ENCODE measurements at places on chromosomes 1 and 21.

DNA sequence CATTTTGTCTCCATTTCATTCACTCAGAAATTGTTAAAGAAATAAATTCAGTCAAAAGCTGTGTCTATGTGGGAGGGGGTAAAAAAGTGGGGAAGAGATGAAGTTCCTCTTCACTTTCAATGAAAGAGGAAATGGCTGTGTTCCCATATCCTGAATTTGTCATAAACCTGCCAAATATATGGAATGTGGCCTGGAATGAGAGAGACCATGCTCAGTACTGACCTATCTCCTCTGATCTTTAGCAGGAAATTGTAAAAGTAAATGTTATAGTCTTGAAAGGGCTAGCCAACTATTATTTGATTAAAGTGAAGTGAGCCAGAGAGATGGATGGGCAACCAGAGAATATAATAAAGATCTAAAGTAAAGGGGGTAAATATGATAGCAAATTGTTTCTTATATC lies 130.3 kb upstream of the C21orf91 start:
- DNase-seq = peak; percentile 1

DNA sequence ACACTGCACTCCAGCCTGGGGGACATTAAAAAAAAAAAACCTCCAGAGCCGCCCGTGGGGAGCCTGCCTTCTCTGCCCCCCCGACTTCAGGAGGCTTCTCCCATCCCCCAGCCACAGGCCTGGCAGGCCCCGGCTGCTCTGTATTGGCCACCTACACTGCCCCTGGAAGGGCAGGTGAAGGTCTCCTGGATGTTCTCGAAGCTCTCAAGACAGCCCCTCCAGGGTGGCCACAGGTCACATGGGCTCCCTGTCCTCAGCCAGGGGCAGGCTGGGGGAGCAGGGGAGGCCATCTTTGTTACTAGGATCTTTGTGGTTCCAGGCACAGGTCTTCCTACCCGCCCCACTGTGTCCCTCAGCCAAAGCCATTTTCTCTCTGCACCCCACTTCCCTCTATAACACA lies 32.8 kb downstream of the PADI6 start:
- no peak for DNase-seq

GRCh38 chr1:175204330-175204729 lies 11.8 kb upstream of the KIAA0040 start:
- DNase-seq = no peak

GRCh38 chr1:70458131-70458530 lies 47.1 kb downstream of the CTH start:
- peak; percentile 6 for DNase-seq

DNA sequence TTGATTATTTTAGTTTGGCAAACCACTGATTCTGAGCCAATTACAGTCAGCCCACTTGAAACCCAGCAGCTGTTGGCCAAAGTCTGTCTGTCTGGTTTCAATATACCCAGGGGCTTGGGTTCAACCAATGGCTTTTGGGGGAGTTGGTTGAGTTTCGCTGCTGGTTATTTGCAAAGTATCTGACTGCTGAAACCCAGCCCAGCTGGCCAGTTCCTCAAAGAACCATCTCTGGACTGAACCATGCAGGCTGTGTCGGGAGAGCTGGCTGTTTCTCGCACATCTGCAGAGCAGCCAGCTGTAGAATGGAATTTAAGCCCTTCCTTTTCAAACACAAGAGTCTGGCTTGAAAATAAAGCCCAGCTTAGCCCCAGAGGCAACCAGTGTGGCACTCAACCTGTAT lies 66.0 kb upstream of the PAX7 start:
- no peak for DNase-seq

GRCh38 chr1:164726235-164726634 lies 167.3 kb downstream of the PBX1 start:
- DNase-seq = no peak

GRCh38 chr1:166133276-166133841 lies 33.4 kb downstream of the FAM78B start:
- DNase-seq = peak; percentile 19

DNA sequence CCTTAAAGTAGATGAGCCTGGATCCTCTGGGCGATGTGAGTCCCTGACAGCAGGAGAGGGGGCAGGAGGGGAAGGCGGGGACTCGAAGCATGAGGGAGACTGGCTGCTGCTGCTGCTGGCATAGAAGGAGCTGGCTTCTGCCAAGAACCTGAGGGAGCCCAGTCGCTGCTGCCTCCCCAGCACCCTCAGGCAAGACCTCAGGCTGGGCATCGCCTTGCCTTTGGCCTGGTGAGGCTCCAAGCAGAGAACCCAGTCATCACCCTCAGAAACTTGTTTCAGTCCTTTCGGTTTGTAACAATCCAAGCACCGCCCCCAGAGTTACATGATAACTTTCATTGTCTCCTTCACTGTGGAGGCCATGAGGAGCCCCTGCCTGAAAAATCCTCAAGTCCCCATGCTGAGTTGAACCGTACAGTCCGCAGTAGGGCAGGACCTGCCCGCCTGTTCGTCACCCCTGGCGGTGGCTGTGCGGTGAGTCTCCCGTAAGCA lies 38.8 kb downstream of the POFUT2 start:
- no peak for DNase-seq

DNA sequence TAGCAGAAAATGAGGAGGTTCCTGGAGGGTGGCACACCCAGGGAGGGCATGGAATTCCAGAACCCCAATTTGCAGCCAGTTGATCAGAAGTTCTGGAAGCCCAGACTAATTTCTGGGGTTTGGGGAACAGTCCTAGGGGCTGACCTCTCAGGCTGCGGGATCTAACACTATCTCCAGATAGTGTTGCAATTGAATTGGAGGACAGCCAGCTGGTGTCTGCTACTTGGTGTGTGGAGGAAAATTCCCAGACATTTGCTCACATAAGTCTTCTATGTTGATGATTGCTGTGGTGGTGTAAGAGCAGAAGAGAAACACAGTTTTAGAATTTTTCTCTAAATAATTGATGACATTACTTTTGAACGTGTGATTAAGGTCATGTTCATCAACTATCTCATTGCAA lies 154.3 kb upstream of the RNPC3 start:
- DNase-seq = no peak

GRCh38 chr1:204123376-204123775 lies 28.5 kb downstream of the ETNK2 start:
- DNase-seq = peak; percentile 39

DNA sequence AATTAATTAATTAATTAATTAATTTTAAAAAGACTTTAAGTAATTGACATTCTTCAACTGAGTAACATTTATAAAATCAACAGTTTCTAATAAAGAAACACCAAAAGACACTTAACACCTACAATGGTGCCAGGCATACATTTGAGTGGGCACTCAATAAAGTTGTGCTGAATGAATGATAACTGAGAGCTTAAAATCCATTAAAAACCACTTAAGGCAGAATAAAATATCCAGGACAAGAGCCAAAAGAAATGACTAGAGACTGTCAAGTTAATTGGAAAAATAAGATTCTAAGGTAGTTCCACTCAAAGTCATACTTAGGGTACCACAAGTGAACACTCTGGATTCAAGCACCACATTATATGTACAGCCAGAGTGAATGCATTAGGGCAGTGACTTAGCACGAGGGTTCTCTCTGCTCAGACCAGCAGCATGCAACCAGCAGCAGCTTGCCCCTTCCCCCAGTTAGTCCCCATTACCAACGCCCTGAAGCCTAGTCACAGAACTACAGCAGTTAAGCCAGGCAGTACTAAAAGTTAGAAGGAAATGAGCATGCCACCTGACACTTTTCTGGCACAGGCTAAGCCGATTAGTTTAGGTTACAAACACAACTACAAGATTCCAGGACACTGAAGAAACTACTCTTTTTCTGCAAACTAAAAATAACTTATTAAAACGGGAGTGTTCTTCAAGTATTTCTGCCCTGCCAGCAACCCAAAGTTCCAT lies 46.5 kb downstream of the LUZP1 start:
- peak; percentile 32 for DNase-seq

DNA sequence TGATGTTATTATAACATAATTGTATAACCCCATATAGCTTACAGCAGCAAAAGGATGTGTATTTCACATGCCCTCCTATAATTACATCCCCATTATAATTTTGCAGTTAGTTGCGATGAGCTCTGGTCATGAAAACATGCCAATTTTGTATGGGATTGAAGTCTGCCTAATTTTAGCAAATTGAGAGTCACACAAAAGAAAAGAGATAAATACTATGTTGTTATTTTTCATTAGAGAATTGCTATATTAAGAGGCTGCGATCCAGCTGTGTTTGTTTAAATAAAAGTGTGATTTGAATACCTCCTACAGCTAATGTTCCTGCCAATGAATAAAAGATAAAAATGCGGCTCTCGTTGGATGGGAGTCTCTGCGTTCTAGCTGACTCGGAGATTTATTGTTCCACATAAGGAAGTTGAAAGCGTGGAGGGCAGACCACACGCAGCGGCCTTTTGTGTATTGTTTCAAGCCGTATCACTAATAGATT lies 461.0 kb upstream of the NFIA start:
- peak; percentile 28 for DNase-seq

- DNase-seq = no peak
These were observed 23.2 kb downstream of the RPS6KA1 start for GRCh38 chr1:26552720-26553119.

DNA sequence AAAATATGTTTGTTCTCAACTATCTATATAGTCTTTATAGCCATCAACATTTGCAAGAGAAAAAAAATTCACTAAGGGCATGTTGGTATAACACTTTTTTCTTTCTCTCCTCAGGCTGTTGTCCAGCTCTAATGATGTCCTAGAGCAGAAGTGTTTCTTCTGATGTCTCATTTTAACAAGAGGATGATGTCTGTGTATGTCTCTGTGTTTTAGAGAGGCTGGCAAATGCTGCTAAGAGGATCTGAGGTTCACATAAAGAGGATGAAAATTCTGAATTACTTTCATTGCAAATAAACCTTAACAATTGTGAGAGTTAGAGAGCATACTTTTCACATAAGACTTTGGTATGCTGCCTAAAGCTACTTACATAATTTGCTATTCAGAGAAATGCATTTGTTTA lies 2.6 kb upstream of the BRINP3 start:
- no peak for DNase-seq

DNA sequence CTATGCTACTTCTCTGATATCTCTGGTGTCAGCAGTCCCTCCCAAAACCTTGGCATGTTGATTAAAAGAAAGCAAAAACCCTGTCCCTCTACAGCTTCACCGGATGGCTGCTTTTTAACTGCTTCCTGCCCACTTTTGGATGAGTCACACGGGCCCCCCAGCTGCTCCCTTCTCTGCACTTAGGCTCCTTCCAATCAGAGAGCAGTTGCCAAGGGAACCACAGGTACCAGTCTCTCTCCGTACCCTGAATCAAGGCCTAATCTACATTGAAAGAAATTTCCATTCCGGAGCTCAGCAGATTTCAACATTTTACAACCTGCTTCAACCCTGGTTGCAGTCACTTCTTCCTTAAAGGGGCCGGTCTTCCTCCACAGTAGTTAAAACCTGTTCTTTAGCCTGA lies 70.6 kb upstream of the GJB5 start:
- no peak for DNase-seq

DNA sequence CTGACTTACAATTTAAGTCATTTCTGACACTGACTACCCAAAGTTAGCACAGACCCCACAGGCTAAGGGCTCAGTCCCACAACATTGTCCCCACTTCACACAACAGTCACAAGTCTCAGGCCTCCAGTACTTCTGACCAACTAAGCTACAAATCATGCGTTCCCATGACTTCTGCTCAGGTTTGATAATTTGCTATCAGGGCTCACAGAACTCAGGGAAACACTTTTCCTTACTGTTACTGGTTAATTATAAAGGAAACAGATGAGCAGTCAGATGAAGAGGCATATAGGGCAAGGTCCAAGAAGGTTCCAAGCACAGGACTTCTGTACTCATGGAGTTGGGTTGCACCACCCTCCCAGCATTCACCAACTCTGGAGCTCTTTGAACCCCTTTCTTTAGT lies 151.2 kb upstream of the TNR start:
- no peak for DNase-seq

DNA sequence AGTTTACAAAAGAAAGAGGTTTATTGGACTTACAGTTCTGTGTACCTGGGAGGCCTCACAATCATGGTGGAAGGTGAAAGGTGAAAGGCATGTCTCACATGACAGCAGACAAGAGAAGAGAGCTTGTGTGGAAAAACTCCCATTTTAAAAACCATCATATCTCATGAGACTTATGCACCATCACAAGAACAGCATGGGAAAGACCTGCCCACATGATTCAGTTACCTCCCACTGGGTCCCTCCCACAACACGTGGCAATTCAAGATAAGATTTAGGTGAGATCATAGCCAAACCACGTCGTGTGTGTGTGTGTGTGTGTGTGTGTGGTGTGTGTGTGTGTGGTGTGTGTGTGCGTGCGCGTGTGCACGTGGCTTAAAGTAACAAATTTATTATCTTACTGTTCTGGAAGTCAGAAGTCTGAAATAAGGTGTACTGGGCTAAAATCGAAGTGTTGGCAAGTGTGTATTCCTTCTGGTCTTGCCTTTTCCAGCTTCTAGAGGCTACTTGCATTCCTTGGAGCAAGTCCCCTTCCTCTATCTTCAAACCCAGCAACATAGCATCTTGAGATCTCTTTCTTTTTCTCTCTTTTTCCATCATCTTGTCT lies 48.1 kb upstream of the MPC2 start:
- DNase-seq = peak; percentile 5

DNA sequence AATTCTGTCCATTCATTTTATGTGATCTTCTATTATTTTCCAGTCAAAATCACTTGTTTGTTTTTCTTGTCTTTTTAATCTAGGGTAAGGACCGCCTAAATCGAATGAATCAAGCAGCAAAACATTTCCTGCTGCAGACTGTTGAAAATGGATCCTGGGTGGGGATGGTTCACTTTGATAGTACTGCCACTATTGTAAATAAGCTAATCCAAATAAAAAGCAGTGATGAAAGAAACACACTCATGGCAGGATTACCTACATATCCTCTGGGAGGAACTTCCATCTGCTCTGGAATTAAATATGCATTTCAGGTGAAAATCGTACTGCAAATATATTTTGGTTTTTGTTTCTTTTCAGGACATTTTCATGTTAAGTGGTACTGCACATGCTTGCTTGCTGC lies 20.5 kb downstream of the CLCA4 start:
- DNase-seq = no peak

GRCh38 chr21:42302794-42303193 lies 12.4 kb downstream of the TFF3 start:
- DNase-seq = no peak

GRCh38 chr1:72848997-72849396 lies 566.7 kb upstream of the NEGR1 start:
- no peak for DNase-seq

- DNase-seq = peak; percentile 71
These were observed 20.1 kb downstream of the TFAP2E start for GRCh38 chr1:35592991-35593769.

- no peak for DNase-seq
These were observed 53.0 kb downstream of the PBX1 start for GRCh38 chr1:164611754-164612642.

DNA sequence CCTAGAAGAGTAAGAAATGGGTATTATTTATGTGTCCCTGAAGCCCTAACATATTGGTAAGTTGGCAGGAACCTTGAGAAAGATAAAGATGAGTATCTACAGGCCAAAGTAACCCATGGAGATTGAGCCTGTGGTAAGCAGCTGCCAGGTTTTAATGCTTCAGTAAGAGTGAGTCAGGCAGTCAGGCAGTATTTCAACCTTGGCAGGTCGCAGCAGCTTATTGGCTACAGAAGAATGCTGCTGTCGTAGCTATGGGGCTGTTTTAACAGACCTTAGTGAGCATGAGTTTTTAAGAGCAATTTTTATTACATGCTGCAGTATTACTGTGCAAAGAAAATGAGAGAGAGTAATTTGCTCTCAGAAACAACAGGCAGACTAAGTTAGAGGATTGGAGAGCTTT lies 10.3 kb upstream of the SLC30A10 start:
- no peak for DNase-seq
